ENCODE measurements at places on chromosomes 12 and 14. TPM values are rescaled to one million over a fixed set of nuclear protein-coding genes. Genes with fewer than 3 reads are reported as not detected.

- DNase-seq: peak; percentile 93
These were observed 69.6 kb downstream of the MOK start for GRCh38 chr14:102235275-102235897.

DNA sequence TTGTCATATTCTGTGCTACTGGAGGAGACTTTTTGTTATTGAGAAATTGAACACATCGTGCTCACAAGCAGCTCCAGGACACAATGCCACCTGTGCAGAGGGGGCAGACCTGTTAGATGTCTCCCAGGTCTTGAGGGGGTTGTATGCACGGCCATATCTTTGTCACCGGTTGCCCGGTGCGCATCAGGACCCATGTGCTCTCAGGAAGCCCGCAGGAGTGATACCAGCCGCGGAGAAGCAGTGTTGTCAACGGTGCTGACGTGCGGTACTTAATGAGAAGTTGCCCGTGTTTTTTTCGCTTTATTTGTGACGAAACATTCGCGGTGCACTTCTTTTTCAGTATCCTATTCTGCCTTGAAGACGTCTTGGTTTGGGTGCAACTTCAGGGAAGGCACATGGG lies 128.2 kb upstream of the RTL1 start:
- peak; percentile 42 for DNase-seq

DNA sequence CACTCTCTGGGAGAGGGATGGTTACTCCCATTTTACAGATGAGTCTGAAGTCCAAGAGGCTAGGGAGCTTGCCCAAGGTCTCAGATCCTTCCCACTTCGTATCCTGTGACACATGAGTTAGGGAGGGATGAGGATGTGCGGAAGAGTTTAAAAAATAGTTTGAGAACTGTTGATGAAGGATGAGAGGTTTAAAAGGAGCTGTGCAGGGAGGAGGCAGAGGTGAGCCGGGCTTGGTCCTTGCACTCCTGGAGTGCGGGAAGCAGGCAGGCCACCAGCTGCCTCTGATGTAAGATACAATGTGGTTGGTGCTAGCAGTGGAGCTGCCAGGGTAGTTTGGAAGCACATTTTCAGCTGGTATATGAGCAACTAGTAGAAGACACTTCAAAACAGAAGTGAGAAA lies 46.5 kb downstream of the TSPAN9 start:
- DNase-seq: no peak

GRCh38 chr14:54025661-54026060 lies 69.0 kb upstream of the BMP4 start:
- no peak for DNase-seq

GRCh38 chr12:104654665-104655609 lies 198.2 kb downstream of the CHST11 start:
- DNase-seq: no peak

- no peak for DNase-seq
These were observed 22.7 kb upstream of the TEX22 start for GRCh38 chr14:105375635-105376057.

DNA sequence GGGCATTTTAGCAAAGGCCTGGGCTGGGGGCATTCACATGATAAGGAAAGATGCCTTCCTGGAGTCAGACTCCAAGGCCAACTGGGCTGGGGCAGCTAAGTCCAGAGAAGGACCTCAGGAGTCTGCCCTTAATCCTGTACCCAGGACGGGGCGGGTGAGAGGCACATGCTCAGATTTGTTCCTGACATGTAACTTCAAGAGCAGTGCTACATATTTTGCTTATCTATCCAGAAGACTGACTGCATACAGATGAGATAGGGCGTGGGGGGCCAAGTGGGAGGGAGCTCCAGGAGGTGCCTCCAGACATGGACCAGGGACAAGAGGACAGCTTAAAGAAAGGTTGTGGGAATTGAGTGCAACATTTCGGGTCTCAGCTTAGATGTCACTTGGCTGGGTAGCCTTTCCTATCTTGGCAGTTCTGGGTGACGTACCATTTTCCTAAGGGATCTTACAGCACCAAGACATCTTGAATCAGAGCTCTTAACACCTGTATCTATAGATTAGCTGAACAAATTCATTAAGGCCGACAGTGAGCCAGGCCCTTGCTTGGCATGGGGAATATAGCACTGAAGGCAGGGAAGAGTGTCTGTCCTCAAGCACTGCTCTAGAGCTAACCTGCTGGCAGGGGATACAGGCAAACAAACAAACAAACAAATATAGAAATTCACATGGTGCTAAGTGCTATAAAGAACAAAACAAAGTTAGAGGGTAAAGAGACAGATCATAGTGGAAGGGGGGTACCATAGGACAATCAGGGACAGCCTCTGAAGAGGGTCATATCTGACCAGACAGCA lies 61.2 kb downstream of the PTPN21 start:
- DNase-seq: no peak

- peak; percentile 50 for DNase-seq
These were observed 26.0 kb downstream of the SMUG1 start for GRCh38 chr12:54162741-54163140.

- no peak for DNase-seq
These were observed 68.5 kb downstream of the NT5DC3 start for GRCh38 chr12:103772367-103773108.

DNA sequence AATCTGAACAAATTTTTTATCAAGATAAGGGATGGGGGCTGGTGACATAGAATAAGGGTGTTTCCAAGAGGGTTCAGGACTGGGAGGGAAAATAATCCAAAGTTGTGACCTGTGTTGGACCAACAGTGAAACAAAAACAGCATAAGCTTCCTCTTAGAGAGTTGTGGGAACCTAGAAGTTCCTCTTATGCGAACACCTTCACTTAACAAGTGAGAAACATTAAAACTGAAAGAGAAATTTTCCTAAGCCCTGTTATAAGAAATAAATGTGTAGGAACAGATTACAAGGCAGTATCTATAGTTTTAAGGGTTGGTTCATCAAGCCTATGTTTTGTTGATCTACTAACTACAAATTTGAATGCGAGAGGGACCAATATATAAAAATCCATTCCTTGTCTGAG lies 58.4 kb downstream of the LLPH start:
- no peak for DNase-seq

The IFI27 gene
- 122 TPM for total RNA-seq

The SUOX gene
- 15.9 TPM for total RNA-seq

The MYF5 gene
- not detected for total RNA-seq

The IAPP gene
- not detected for total RNA-seq

The EFS gene
- 19.4 TPM for total RNA-seq

Data from posterior vena cava (tissue), 2 donors.